ENCODE measurements at places on chromosomes 16 and 17.
A peak's percentile ranks its signal among the peaks of the same experiment; 100 is the strongest.

DNA sequence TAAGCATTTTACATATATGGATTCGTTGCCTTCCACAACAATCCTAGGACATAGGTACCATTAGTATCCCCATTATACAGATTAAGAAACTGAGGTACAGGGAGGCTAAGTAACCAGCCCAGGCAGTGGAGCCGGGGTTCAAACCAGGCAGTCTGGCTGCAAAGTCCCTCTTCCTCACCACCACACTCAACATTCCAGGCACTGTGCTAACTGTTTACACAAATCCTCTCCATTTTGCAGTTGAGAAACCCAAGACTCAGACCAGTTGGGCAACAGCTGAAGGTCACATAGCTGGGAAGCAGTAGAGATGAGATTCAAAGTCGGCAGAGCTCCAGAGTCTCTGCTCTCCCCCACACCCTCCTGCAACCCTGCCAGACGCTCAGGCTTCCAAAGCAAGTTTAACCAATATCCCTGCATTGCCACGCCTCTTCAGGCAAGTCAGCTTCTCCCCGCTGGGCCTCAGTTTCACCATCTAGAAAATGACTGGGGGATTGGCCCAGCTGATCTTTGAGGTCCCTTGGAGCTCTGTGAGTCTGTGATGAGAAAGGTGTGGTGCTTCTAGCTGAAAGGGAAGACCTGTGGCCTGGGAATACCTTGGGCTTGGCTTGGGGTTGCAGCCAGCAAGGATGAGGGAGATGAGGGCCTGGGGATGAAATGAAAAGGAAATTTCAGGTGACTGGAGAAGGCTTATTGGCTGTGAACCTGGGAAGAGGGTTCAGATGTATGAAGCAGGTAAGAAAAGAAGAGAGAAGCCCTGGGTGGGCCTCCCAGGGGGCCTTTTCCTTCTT is 14.0 kb downstream of the CCR7 start:
- DNase-seq, result no peak

DNA sequence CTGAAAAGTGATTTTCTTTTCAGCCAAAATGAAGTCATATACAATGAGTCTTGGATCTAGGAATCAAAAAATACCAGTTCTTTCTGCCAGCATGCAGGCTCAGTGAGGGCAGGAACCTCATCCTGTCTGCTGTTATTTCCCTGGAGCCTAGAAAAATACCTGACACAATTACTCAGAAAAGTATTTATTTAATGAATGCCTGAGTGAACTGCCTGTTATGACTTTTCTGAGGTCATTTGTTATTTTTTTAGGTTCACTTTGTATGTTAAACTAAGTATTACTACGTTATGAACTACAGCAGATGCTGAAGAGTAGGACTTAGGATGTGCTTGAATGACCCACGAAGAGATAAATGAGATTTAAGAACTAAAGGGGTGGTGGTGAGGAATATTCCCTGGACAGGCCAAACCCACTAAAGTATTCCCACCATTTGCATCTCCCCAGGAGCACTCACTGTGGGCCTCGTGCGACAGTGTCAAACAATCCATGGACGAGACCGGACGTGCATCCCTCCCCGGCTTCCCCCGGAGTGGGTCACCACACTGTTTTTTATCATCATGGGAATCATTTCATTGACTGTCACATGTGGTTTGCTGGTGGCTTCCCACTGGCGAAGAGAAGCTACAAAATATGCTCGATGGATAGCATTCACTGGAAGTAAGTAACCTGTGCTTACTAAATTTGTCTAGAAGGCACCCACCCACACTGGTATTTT is 17.1 kb upstream of the VWA3A start:
- DNase-seq, result no peak

DNA sequence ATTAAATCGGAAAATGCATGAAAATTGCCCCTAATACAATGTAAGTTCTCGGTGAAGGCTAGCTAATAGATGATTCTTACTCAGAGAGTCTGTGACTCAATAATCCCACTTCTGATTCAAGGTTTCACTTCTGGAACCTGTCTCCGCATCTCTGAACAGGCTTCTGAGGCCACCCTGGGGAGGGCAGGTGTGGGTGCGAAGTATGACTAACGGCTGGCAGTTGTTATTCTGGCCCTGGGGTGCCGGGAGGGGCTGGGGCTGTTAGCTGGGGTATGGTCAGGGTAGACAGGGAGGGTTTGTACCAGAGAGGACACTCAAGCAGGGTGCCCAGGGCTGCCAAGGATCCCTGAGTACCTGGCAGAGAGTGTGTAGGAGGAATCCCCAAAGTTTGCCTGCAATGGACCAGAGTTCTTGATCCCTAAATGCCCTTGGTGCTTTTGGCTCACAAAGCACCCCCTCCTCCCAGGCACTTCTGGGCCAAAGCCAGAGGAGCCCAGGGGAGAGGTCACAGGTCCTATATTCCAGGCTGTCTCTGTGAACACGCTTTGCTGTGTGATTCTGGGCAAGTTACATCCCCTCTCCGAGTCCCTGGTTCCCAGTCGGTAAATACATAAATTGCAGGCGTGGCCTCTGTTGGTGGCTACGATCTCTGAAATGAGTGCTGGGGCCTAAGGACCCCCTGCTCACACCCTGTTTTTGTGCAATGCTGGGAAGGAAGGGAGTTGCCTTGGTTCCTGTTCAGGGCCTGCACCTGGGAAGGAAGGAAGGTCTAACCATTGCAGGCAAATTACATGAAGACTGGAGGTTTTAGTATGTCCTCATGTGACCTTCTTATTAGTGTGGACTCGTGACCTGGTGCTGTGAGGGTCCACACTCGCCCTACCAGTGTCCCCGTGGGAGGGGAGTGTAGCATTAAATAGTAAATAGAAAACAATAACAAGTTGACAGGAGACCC is 49.9 kb upstream of the CPNE2 start:
- peak; percentile 38 for DNase-seq

- DNase-seq, result no peak
Measured at GRCh38 chr16:88316941-88317612, 65.7 kb upstream of the ZNF469 start.

- no peak for DNase-seq
Measured at GRCh38 chr16:12459391-12460063, 344.2 kb downstream of the CPPED1 start.

GRCh38 chr16:30488764-30489605 is 16.4 kb downstream of the ITGAL start:
- DNase-seq, result no peak

- DNase-seq, result no peak
Measured at GRCh38 chr16:56993204-56993603, 3.8 kb downstream of the NLRC5 start.

DNA sequence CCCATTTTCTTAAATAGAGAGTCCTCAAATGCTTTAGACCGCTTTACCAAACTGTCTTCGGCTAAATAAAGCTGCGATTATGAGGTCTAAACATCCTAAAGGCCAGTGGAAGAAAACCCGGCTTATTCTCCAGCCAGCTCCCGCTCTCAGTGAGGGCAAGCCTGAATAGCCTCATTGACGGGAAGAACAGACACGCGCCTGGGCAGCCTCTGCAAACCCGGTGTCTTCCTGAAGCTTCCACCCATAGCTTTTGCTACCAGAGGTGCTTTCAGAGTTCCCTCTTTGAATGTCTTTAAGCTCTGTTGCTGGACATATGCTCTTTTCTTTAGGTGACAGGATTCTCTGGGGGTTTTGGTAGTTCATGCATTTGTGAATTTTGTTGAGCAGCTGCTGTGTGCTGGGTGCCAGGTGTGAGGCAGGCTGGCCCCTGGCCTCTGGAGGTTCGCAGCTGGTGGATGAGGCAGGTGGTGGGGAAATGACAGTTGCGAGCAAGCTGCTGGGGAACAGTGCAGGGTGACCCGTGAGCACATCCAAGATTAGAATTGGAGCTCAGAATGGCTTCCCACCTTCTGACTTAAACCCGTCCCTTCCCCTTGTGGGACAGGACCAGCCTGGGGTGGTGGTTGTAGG is 44.7 kb downstream of the CRISPLD2 start:
- no peak for DNase-seq

DNA sequence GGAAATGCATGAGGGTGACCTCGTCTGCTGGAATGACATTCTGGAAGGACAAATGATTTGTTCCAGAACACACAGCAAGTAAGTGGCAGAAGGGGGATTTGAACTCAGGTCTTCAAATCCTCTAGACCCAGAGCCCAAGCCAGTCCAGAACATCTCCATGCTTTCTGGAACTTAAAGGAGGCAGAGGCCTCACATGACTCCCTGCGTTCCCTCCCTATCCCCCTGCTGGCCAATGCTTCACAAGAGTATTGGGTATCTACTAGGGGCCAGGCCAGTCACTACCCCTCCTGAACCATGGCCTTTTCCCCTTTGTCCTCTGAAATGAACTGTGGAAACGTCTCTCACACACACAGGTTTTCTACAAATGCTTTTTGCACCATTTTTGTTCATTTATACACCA is 7.6 kb upstream of the BEAN1 start:
- no peak for DNase-seq

DNA sequence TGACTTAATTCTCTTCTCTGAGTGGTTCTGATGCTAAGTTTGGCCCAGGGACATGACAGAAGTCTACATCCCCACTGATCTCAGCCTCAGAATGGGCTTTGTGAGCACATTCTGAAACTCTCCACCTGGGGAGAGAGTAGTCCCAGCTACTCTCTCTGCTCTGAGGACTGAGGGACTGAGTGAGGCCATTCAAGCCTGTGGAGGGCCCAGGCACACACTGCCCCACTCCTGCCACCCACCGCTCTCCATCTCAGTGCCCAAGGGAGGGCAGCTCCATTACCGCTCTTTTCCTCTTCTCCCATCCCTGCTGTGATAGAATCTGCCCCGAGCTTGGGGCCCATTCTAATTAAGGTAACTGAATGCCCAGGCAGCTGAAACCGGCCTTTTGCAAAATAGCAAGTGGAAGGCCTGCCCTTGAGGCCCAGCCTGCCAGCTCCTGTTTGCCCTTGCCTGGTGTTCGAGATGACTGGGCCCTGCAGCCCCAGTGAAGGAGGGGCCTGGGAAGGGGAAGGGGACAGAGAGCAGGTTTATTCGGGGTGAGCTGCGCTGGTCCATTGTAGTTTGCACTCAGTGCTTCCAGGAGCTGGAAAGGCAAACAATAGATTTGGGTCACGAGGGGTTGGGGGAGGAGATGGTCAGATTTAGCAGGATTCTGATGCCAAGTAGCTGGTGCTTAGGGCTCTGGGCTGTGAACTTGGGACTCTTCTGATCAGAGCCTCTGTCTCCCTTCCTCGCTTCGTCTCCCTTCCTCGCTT is 76.2 kb downstream of the RAB11FIP4 start:
- no peak for DNase-seq

- no peak for DNase-seq
Measured at GRCh38 chr17:8611137-8611536, 19.4 kb downstream of the MYH10 start.

DNA sequence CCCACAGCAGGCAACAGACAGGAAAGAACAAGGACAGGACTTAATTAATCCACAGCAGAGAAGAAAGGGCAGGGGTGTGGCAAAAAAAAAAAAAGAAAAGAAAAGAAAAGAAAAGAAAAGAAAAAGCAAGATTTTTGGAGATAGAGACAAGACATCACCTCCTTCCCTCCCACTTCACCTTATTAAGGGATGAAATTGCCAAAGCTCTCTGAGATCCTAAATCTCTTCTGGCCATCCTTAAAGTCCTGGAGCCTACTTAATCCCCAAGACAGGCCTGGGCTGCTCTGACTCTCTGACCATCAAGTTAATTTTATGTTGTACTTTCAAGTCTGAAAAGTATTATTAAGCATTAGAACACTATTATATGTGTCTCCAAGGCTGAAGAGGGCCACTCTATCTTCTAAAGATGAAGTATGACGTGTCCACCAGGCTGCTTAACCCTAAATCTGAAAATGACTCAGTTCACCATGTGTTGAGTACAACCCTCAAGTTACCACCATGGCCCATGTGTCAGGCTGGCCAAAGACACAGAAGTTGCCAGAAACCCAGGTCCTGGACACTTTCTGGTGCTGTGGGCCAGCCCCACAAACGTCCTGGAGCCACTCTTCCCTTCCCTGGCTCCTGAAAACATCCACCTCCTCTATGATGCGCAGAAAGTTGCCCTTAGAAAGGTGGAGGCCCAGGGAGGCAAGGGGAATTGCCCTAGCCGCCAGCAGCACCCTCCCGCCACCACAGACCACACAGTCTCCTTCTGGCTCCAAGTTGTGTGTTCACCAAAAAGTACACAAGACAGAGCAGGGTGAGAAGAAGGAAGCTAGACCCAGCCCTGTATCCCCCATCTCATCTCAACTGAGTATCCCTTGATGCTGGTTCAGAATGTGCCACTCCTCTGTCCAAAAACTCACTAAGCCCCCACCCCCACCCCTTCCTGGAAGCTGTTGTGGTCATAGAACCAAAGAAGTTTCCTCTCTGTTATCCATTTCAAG is 2.7 kb downstream of the SOCS1 start:
- DNase-seq, result no peak

GRCh38 chr17:50270435-50271362 is 3.6 kb upstream of the TMEM92 start:
- DNase-seq, result no peak

DNA sequence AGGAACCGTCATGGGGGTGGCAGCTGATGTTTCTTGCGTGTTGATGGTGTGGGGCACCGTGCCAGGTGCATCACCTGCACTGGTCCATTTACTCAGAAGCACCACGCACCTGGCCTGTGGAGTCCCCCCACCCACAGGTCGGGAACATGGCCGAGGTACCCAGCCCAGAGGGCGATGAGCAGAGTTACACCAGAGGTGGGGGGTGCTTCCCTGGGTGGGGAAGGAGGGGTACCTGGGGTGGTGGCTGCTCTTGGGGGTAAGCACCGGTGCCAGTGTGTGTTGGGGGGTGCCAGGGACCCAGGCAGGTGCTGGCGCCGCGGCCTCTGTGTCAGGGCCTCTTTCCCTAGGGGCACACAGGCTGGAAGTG is 5.0 kb upstream of the ZNF750 start:
- no peak for DNase-seq

DNA sequence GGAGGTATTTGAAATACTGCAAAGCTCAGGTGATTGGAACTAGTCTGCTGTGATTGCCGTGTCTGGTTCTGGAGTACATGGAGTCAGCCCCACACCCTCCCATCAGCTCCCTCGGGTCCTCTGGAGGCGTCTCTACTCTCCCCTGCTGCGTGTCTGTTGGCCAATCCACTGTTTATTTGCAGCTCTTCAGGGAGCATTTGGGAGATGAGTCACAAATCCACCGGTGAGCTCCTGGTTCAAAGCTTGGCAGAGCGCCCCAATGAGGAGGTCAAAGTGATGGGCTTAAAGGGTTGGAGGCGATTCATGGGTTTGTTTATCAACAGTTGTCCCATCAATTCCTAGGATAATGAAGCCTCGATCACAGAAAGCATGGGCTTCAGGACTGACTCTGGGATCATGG is 14.6 kb downstream of the CALB2 start:
- no peak for DNase-seq
